Activated CD8-positive, alpha-beta memory T cell treated with anti-CD3 and anti-CD28 coated beads, Interleukin-2, amount 50 U/mL, for 48 hours (primary cell): ENCODE measurements at places on chromosomes 6 and 20.

DNA sequence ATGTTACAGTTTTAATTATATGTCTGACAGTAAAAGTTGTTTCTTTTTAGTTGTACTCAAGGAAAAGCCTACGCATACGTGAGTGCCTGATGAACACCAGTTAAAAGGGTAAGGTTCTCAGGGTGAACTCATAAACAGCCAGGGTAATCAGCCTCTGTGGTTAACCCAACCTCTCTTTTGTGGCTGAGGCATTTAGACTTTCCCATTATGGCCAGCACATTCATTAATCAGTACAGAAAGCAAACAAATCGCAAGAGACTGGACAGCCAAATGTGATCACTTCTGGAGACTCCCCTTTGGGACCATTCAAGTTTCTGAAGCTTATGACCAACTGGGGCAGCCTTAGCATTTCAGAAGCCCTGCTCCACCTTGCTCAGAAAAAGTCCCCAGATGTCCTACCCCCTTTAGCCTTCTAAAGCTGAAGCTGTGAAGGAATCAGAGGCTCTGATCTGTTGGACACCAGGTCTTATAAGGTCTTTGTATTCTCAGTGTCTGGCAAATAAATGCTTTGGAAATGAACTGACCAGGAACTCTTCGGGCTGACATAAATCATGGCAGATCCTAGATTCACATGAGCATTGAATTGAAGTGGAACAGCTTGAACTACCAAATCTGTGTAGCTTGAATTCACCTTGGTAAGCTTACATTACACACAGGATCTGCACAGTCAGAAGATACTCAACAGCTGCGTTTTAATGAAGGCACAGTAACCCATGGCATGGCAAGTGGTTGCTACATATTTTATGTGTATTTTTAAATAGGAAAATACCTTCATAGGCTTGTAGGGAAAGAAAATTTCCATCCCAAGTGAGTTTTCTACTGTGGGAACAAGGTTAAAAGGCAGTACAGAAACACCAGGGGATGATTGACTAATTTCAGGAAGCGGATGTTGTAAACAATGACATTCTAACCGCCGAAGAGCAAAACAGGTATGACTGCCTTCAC is 18.7 kb downstream of the IL20RA start:
- no peak for DNase-seq

- no peak for DNase-seq
Measured at GRCh38 chr6:3962291-3963280, 113.4 kb downstream of the FAM50B start.

GRCh38 chr20:41733151-41733550 is 115.0 kb upstream of the CHD6 start:
- DNase-seq: peak; percentile 13

DNA sequence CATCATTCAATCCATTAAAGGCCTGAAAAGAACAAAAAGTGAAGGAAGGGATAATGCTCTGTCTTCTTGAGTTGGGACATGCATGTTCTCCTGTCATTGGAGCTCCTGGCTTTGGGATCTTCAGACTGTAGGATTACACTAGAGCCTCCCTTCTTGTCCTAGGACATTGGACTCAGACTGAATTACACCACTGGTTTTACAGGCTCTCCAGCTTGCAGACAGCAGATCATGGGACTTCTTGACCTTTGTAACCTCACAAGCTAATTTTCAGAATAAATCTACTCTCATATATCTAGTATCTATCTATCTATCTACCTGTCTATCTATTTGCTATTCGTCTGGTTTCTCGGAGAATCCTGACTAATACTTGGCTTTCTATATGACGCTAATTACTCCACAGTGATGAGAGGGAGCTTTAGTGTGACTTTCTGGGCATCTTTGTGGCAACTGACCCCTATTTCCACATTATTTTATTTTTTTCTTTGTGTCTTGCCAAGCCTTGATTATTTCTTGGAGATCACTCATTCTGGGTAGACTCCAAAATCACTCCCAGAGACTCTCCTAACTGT is 151.9 kb upstream of the ZNF184 start:
- no peak for DNase-seq

DNA sequence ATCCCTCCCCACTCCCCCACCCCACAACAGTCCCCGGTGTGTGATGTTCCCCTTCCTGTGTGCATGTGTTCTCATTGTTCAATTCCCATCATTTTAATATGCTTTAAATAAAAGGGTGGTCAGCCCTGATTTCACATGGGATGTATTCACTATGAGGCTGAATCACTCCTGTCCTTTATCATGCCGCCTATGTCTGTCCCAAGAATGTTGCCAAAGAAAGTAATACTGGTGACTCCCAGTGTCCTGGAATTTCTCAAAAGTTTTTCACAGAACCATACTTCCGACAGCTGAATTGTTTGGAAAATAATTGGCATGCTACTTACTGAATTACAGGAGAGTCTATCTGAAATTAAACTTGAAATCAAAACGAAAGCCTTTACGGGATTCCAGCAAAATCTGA is 217.7 kb downstream of the HAO1 start:
- no peak for DNase-seq

DNA sequence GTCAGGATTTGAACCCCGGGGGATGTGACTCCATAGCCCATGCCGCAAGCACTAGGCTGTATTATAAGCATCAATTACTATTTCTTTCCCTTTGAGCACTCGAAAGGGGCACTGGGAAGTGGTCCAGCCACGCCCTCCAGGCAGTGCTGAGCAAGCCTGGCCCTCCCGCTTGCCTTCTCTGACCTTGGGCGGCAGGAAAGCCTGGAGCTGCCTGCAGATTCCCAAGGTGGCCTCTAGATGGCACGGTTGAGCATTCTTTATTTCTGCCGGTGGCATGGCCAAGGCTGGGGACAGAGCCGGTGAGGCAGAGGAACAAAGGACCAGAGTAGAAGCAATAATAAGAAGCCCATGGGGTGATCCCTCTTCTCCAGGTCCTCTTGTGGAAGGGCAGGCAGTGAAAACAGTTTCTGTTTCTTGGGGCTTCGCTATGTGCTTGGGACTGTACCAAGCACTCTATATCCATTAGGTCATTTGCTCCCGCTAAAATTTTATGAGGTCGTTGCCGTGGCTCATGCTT is 32.0 kb downstream of the ARHGAP40 start:
- peak; percentile 80 for DNase-seq
